ENCODE measurements at places on chromosomes 5 and 9.

DNA sequence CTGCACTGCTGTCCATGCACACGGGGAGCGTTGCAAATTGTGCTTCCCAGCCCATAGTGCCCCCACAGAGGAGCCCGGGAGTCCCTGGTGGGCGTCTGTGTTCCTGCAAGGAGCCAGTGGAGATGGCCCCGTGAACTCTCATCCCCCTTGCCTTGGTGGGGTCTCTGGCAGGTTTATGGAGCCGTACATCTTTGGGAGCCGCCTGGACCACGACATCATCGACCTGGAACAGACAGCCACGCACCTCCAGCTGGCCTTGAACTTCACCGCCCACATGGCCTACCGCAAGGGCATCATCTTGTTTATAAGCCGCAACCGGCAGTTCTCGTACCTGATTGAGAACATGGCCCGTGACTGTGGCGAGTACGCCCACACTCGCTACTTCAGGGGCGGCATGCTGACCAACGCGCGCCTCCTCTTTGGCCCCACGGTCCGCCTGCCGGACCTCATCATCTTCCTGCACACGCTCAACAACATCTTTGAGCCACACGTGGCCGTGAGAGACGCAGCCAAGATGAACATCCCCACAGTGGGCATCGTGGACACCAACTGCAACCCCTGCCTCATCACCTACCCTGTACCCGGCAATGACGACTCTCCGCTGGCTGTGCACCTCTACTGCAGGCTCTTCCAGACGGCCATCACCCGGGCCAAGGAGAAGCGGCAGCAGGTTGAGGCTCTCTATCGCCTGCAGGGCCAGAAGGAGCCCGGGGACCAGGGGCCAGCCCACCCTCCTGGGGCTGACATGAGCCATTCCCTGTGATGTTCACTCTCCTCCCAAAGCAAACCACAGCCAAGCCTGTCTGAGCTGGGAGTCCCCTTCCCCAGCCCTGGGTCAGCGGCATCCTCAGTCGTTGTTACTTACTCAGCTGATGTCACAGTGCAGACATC, 3.1 kb downstream of the MRPS2 start:
- no peak for DNase-seq

- no peak for DNase-seq
Measured at GRCh38 chr9:26163931-26164330, 485.7 kb upstream of the TUSC1 start.

- DNase-seq = no peak
Measured at GRCh38 chr9:38065369-38066075, 3.5 kb downstream of the SHB start.

DNA sequence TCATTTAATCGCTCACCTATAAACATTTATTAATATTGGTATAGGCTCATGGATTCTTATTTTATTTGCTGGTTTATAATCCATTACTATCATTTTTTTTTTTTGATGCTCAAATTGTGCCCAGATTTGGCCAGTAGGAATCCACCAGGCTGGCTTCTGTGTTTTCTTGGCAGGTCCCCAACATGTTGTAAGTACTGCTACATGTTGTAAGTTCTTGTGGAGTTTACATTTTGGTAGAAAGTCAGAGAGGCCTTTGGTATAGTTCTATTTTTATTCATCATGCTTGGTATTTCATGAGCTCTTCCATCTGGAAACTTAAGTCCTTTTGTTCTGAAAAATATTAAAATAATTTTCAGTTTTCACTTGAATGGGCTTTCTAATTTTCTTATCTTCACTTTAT, 47.1 kb downstream of the MAT2B start:
- DNase-seq = no peak

GRCh38 chr5:160353379-160353778, 17.0 kb downstream of the C1QTNF2 start:
- DNase-seq = no peak

DNA sequence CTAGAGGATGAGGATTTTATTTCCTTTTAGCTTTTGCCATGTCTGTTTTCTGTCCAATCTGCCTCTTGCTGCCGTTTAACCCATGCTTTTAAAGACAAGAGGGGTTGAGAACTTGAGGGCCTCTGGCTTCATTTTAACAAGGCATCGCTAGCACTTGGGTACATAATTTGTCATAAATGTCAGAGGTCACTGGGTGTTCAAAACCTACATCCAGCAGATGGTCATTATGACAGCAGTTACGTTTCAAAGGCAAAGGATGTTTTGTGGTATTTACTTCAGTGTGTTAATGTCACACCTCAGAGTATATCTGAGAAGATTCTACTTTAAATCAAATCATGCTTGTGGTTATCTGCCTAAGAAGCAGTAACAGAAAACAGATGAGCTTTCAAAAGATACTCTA, 918.3 kb downstream of the NR2F1-AS1 start:
- no peak for DNase-seq

GRCh38 chr5:76720988-76721569, 5.2 kb downstream of the F2R start:
- no peak for DNase-seq

All from CD4-positive, alpha-beta memory T cell (primary cell).